ENCODE measurements at places on chromosomes 16 and 17. TPM values are rescaled to one million over a fixed set of nuclear protein-coding genes. Genes with fewer than 3 reads are reported as not detected.

DNA sequence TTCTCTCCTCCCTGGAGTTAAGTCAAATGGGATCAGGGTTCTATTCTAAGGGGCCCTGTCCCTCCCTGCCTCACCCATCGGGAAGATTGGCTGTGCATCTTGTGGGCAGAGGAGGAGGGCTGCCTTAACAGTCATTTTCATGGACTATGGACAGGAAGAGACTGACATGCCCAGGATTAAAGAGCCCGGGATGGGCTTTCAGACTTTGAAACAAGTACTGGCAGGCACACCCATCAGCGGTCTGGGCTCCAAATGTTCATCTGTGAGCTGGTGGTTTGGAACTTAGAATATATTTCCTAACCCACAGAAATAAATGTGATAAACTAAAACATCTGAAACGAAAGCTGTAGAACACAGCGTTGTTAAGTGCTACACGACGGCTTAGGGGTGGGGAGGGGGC lies 6.5 kb downstream of the SLC6A4 start:
- H3K27ac ChIP-seq, result no peak overlapping the region
- peaks cover 43% of the 10 kb centered on the region for H3K4me1 ChIP-seq
- H3K36me3 ChIP-seq, result no peaks in the 10 kb centered on the region
- no peak overlapping the region for H3K4me3 ChIP-seq

GRCh38 chr16:88939972-88940861 lies 36.8 kb downstream of the CBFA2T3 start:
- no peak overlapping the region for H3K27ac ChIP-seq
- DNase-seq, result no peak
- no peaks in the 10 kb centered on the region for H3K36me3 ChIP-seq
- H3K27me3 ChIP-seq, result peaks cover 30% of the 10 kb centered on the region
- H3K4me1 ChIP-seq, result no peaks in the 10 kb centered on the region
- no peak overlapping the region for H3K4me3 ChIP-seq

The TSNAXIP1 gene
- 4.1 TPM for total RNA-seq

The KRTAP4-1 gene
- not detected for total RNA-seq

GRCh38 chr17:9566067-9566466 lies 9.6 kb downstream of the STX8 start:
- H3K36me3 ChIP-seq, result peaks cover 19% of the 10 kb centered on the region
- no peaks in the 10 kb centered on the region for H3K27me3 ChIP-seq
- no peak overlapping the region for H3K4me3 ChIP-seq
- H3K4me1 ChIP-seq, result peaks cover 15% of the 10 kb centered on the region
- no peak for DNase-seq

The NOTUM gene
- not detected for total RNA-seq

- no peaks in the 10 kb centered on the region for H3K27me3 ChIP-seq
- H3K36me3 ChIP-seq, result peaks cover 19% of the 10 kb centered on the region
- no peak overlapping the region for H3K4me3 ChIP-seq
These were observed 25.7 kb upstream of the RASL10B start for GRCh38 chr17:35705705-35706104.

DNA sequence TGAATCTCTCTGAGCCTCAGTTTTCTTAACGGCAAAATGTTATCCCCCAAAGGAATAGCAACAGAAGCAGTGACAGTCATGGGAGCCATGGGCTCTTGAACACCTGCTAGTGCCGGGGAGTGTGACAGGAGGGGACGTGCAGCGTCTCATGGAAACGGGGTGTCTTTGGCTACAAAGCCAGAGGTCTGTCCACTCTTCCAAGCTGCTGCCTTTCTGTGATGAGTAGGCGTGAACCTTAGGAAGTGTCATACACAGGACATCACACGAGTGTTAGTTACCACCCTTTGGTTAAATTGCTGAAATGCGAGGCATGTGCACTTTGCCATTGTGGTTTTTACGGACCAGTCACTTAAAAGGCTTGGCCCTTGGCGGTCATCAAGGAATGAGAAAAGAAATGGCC lies 93.4 kb downstream of the IRF8 start:
- peaks cover 27% of the 10 kb centered on the region for H3K27me3 ChIP-seq
- H3K4me1 ChIP-seq, result no peaks in the 10 kb centered on the region
- no peak for DNase-seq
- H3K27ac ChIP-seq, result no peak overlapping the region
- no peak overlapping the region for H3K4me3 ChIP-seq
- H3K36me3 ChIP-seq, result no peaks in the 10 kb centered on the region

The TVP23A gene
- not detected for total RNA-seq

DNA sequence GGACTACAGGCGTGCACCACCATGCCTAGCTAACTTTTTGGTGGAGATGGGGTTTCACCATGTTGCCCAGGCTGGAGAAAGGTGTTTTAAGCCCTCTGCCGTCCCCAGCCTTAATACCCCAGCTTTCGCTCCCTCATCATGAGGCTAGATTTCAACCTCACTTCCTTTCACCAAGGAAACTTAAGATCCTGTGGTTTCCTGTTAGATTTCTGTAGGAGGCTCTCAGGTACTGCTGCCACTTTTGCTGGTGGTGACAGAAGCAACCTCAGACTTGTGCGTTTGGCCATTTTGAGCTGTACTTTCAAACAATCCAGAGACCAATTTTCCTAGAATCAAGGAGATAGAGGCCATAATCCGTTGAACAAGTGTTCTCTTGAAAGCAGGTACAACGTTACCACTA lies 36.2 kb downstream of the MPHOSPH6 start:
- H3K4me3 ChIP-seq, result no peak overlapping the region
- H3K36me3 ChIP-seq, result peaks cover 3% of the 10 kb centered on the region
- H3K27ac ChIP-seq, result no peak overlapping the region
- peaks cover 15% of the 10 kb centered on the region for H3K4me1 ChIP-seq
- no peak for DNase-seq

The WNT3 gene
- 2.4 TPM for total RNA-seq

DNA sequence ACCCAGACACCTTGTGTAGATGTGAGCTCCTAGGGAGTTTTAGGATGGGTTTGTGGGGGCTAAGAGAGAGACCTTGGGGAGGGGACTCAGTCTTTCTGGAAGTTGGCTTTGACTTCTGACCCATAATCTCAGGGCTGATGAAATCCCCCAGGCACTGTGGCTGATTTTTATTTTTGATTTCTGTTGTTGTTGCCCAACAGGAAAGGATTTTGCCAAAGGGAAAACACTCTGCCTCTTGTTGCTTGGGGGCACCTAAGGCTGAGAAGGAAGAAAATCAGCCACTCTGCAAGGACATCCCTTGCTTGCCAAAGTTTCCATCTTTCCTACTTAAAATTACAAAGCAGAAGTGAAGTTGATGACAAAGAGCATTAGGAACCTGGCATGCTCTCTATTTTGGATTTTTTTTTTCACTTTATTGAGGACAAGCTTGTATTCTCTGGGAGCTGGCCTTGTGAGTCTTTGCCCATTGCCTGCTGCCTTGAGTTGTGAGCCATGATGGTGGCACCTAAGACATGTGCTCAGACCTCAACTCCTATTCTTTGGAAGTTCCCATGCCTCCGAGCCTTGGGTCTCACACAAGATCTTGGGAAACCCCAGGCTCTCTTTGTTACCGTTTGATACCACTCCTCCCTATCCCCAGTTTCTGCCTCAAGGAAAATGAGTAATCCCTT lies 3.2 kb upstream of the C1QTNF1 start:
- no peak for DNase-seq
- H3K4me1 ChIP-seq, result peaks cover 43% of the 10 kb centered on the region
- peaks cover 5% of the 10 kb centered on the region for H3K36me3 ChIP-seq
- H3K27me3 ChIP-seq, result peaks cover 2% of the 10 kb centered on the region
- no peak overlapping the region for H3K4me3 ChIP-seq

DNA sequence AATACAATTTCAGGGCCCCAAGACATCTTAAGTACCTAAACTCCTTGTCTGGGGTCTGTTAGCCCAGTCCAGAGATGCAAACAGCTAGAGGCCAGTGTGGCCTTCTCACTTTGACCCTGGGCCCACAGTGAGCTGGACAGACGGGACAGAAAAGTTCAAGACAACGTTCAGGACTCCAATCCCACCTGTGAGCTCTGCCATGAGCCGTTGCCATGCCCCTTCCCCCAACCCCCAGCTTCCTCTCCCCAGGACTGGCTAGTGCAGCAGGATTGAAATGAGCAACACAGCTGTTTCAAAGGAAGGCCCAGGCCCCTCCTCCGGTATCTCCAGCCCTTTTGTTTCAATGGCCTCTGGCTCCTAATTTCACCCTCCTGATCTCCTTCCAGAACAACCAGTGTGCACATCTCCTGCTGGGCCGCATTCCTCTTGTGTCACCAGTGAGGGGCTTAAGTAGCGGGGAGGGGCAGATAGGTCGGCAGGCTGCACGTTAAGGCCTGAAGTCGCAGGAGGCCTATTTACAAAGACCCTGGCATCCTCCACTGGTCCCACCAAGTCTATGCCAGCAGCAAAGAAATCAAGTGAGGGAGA lies 11.3 kb downstream of the AXIN2 start:
- H3K4me1 ChIP-seq, result peaks cover 42% of the 10 kb centered on the region
- peaks cover 38% of the 10 kb centered on the region for H3K36me3 ChIP-seq
- no peak overlapping the region for H3K4me3 ChIP-seq
- H3K27ac ChIP-seq, result no peak overlapping the region
- H3K27me3 ChIP-seq, result no peaks in the 10 kb centered on the region

All from osteocyte (in vitro differentiated cells).